SK-N-SH (cell line): ENCODE measurements at places on chromosomes 1 and 21. TPM values are rescaled to one million over a fixed set of nuclear protein-coding genes. Genes with fewer than 3 reads are reported as not detected.

Gene KLHDC7A
- not detected in 2 replicates for polyA plus RNA-seq

Gene ERO1B
- polyA plus RNA-seq = 0.79 and 1.3 TPM in 2 replicates

Gene GREM2
- 0.94 and 1.5 TPM in 2 replicates for polyA plus RNA-seq

Gene CD53
- polyA plus RNA-seq = not detected in 2 replicates

Gene LY9
- not detected in 2 replicates for polyA plus RNA-seq

Gene HCRTR1
- 0.03 TPM in 1 of 2 replicates, not detected in the other for polyA plus RNA-seq

Gene GJA4
- not detected in 2 replicates for polyA plus RNA-seq

Gene CACNA1S
- not detected in 2 replicates for polyA plus RNA-seq

Gene CRYAA
- polyA plus RNA-seq = not detected in 2 replicates

Gene PKLR
- 0.03 TPM in 1 of 2 replicates, not detected in the other for polyA plus RNA-seq

Gene ERVH48-1
- polyA plus RNA-seq = not detected in 2 replicates

Gene PPIAL4G
- not detected in 2 replicates for polyA plus RNA-seq

Gene CELA2B
- not detected in 2 replicates for polyA plus RNA-seq

Gene MFN2
- 43.2 and 46.1 TPM in 2 replicates for polyA plus RNA-seq

Gene CKS1B
- polyA plus RNA-seq = 256 and 308 TPM in 2 replicates

Gene ENSA
- 47.4 and 56.3 TPM in 2 replicates for polyA plus RNA-seq

Gene TMIGD3
- not detected in 2 replicates for polyA plus RNA-seq

Gene ABCG1
- polyA plus RNA-seq = 0.07 and 0.11 TPM in 2 replicates

Gene ALPL
- polyA plus RNA-seq = 0.69 and 1.3 TPM in 2 replicates

Gene HMCN1
- polyA plus RNA-seq = 59.5 and 92.6 TPM in 2 replicates

Gene SELL
- polyA plus RNA-seq = 0.52 and 0.58 TPM in 2 replicates

Gene KCNT2
- polyA plus RNA-seq = 0.56 and 0.99 TPM in 2 replicates

Gene BCAR3
- 49.2 and 58.4 TPM in 2 replicates for polyA plus RNA-seq

Gene CLEC20A
- not detected in 2 replicates for polyA plus RNA-seq

Gene NDUFS2
- polyA plus RNA-seq = 203 and 210 TPM in 2 replicates

Gene TTC13
- polyA plus RNA-seq = 5.5 and 8.4 TPM in 2 replicates

Gene AKR1A1
- polyA plus RNA-seq = 156 and 185 TPM in 2 replicates

Gene RCAN1
- polyA plus RNA-seq = 16.7 and 22.0 TPM in 2 replicates

Gene GNG4
- polyA plus RNA-seq = 1.6 and 2.8 TPM in 2 replicates

Gene SPRR1B
- not detected in 2 replicates for polyA plus RNA-seq

Gene OR2L13
- 0.15 and 0.23 TPM in 2 replicates for polyA plus RNA-seq

Gene PDZK1
- 0.16 and 0.24 TPM in 2 replicates for polyA plus RNA-seq

Gene IL6R
- 1.4 and 2.8 TPM in 2 replicates for polyA plus RNA-seq

Gene TADA1
- 9.3 and 13.6 TPM in 2 replicates for polyA plus RNA-seq

Gene EFNA1
- polyA plus RNA-seq = 14.4 and 15.3 TPM in 2 replicates

Gene PGLYRP4
- polyA plus RNA-seq = not detected in 2 replicates

Gene NMNAT2
- polyA plus RNA-seq = 0.06 and 0.07 TPM in 2 replicates

Gene TINAGL1
- 0.23 TPM in 1 of 2 replicates, not detected in the other for polyA plus RNA-seq

Gene HUNK
- polyA plus RNA-seq = 0.28 and 0.31 TPM in 2 replicates

Gene ROR1
- 4.0 and 5.5 TPM in 2 replicates for polyA plus RNA-seq
